Osteoblast (primary cell): ENCODE measurements at places on chromosomes 1 and 21. TPM values are rescaled to one million over a fixed set of nuclear protein-coding genes. Genes with fewer than 3 reads are reported as not detected.

DNA sequence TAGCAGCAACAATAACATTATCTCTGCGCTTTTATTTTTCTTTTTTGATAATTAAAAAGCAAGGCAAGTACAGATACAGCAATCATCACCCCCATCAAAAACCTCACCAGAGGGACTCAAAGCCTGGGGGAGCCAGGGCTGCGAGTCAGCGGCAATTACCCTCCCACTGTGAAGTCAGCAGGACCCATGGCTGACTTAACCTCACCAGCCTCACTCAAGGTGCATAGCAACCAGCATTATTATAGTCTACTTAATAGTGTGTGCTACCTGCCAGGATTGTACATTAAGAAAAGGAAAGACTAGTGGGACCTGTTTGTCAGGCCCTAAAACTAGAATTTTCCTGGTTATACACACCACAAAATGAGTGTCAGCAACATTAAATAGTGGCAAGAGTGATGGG lies 28.9 kb upstream of the SERBP1 start:
- DNase-seq = no peak

DNA sequence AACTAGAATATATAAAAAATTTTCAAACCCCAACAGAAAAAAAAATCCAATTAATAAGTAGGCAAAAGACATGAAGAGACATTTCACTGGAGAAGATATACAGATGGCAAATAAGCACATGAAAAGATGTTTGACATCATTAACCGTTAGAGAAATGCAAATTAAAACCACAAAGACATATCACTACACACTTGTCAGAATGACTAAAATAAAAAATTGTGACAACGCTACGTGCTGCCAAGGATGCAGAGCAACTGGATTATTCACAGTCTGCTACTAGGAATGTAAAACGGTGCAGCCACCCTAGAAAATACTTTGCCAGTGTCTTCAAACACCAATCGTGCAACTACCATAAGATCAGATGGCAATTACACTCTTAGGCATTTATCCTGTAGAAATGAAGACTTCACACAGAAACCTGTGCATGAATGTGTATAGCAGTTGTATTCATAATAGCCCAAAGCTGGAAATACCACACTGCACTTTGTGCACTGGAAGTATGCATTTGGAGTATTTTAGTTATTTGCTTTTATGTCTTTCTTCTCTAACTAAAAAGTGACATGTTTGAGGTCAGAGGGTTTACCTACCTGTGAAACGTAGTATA lies 75.3 kb upstream of the PALMD start:
- DNase-seq = no peak

GRCh38 chr1:38670544-38671122 lies 188.9 kb downstream of the RRAGC start:
- DNase-seq = no peak

GRCh38 chr1:162633081-162633762 lies 958 bp downstream of the DDR2 start:
- DNase-seq = no peak

DNA sequence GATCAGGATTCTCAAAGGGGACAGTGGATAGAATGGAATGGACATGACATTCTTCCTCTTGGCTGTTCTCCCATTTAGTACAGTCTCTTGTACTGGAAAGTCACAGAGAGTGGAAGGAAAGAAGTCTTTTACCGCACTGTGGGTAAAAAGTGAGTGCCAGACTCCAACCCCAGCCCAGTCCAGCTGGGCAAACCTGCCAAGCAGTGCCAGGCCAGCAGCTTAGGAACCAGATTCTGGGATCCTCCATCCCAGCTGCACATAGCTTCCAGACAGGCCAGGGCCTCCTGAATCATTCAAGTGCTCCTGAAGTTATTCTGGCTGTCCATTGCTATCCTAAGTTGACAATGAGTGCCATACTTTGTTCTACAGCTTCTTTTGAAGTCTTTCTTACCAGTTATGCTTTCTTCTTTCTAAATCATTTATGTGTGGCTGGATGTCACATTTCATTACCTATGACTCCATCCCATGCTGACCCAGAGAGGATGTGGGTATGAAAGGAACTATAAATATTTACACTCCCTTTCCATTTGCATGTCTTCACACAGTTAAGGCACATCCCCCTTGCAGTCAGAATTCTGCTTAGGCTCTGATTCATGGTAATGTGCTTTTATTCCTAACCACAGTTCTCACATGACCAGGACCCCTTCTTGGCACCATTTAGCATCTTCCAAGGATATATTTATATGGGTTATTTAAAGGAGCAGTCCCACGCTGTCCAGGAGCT lies 88.9 kb downstream of the AK5 start:
- DNase-seq = peak; percentile 48

- DNase-seq = peak; percentile 91
Measured at GRCh38 chr1:24186993-24187790, at the start of gene IFNLR1. Gene IFNLR1, minus strand, starts transcription at chr1:24187289. Its CDS starts 41 bp downstream, at chr1:24187248.

DNA sequence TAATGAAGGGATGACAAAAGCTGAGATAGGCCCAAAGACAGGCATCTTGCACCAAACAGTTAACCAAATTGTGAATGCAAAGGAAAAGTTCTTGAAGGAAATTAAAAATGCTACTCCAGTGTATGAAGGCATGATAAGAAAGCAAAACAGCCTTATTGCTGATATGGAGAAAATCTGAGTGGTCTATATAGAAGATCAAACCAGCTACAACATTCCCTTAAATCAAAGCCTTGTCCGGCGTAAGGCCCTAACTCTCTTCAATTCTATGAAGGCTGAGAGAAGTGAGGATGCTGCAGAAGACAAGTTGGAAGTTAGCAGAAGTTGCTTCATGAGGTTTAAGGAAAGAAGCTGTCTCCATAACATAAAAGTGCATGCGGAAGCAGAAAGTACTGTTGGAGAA lies 4.3 kb upstream of the ANGEL2 start:
- no peak for DNase-seq

DNA sequence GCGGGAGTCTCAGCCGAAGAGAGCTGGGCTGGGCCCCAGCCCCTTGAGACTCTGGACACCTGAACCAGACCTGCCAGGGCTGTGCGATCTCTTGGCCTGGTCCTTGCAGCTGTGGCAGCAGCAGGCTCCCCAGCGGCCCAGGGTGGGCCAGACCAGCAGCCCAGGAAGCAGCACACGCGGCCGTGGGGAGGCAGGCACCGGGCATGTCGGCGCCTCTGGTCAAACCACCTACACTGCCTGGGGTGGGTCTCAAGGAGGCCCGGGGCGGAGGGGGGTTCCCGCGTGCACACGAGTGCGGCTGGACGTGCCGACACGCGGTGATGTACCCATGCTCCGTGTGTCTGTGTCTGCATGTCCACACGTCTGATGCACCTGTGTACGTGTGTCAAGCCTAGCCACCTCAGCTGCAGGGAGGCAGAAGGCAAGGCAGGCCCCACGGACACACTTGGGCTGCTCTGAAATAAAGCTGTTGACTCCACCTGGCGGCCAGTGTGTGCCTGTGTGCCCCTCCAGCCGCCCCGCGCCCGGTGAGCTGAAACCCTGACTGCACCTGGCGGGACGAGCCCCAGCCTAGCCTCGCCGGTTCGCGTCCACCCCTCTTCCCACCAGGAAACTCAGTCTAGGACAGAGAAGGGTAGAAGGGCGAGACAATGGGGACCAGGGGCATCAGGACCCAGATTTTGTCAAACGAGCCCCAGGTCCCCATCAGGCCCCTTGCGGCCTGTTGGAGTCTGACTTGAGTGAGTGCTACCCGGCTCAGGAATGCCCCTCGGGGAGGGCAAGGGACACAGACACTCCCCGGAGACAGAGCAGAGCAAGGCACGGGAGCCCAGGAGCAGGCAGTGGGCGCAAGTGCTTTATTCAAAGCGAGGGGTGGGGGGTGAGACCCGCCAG lies 11.6 kb downstream of the SCNN1D start:
- peak; percentile 98 for DNase-seq

- DNase-seq = no peak
Measured at GRCh38 chr21:34521561-34521960, 9.6 kb upstream of the KCNE1 start.

GRCh38 chr1:2799811-2800663 lies 1.5 kb downstream of the TTC34 start:
- DNase-seq = peak; percentile 85

DNA sequence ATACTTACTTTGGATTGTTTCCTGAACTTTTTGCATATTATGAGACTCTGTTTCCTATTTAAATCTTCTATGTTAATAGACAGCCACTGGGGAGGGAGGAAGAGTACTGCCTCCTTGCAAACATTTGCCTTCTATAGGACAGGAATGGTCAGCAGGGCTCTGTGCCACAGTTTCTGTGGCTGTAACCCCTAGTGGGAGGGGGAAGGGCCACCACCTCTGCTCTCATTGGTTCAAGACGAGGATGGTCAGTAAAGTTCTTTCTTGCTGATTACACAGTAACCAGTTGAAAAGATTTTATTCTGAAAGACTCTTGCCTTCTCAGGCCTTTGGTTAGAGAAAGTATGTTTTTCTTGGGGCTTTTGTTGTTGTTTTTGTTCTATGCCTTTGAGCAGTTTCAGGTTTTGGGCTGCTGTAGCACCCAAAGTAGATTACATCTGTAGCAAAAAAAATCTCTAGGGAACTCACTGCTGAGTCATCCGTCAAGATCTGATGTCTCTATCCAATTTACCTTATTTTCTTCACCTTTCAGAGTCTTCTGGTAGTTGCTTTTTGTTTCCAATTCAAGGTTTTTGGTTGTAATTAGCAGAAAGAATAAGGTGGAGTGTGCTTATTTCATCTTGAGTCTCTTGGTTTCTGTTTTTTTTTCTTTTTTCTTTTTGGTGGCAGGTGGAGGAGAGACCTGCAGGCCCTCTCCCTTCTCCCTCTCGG lies 23.1 kb downstream of the SLC35A3 start:
- no peak for DNase-seq

Gene RHBG
- total RNA-seq = not detected in 2 replicates

Gene MEGF6
- total RNA-seq = 61.9 and 85.4 TPM in 2 replicates

Gene BARHL2
- not detected in 2 replicates for total RNA-seq

Gene CDA
- 0.59 and 1.1 TPM in 2 replicates for total RNA-seq

Gene ACTL8
- total RNA-seq = not detected in 2 replicates
